ENCODE measurements at places on chromosomes 7 and 10. TPM values are rescaled to one million over a fixed set of nuclear protein-coding genes. Genes with fewer than 3 reads are reported as not detected.

The ELAPOR2 gene
- total RNA-seq = 4.2 TPM

The CFAP43 gene
- total RNA-seq = 0.25 TPM

The LIPM gene
- total RNA-seq = not detected

The OR6V1 gene
- total RNA-seq = not detected

The ERVW-1 gene
- total RNA-seq = not detected
